RPMI8226 (cell line): ENCODE measurements at places on chromosomes 13 and 19.

- no peak for DNase-seq
These were observed 10.3 kb upstream of the GARRE1 start for GRCh38 chr19:34243876-34244578.

DNA sequence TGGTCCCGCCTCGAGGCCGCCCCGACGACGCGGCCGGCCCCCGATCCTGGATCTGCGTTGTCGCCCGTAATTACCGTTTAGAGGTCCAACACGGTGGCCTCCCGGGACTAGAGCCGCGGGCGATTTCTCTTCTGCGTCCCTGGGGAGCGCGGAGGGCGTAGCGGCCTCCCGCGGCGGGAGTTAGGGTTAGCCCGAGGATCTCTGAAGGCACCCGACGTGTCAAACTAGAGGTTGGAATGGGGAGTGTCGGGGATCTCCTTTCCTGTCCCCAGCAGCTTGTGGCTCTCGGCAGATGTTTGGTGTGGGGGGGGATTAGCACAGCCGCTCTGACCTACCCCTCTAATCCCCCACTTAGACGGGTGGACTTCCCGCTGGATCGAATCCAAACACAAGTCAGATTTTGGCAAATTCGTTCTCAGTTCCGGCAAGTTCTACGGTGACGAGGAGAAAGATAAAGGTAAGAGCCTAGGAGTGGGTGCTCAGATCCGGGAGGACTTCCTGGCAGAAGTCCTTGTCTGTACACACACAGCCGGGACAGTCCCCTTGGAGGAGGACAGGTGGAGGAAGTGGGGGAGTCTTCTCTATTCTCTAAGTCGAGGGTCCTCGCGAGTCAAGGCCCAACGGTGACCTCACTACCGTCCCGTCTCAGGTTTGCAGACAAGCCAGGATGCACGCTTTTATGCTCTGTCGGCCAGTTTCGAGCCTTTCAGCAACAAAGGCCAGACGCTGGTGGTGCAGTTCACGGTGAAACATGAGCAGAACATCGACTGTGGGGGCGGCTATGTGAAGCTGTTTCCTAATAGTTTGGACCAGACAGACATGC is 581 bp downstream of the CALR start:
- peak; percentile 65 for DNase-seq

DNA sequence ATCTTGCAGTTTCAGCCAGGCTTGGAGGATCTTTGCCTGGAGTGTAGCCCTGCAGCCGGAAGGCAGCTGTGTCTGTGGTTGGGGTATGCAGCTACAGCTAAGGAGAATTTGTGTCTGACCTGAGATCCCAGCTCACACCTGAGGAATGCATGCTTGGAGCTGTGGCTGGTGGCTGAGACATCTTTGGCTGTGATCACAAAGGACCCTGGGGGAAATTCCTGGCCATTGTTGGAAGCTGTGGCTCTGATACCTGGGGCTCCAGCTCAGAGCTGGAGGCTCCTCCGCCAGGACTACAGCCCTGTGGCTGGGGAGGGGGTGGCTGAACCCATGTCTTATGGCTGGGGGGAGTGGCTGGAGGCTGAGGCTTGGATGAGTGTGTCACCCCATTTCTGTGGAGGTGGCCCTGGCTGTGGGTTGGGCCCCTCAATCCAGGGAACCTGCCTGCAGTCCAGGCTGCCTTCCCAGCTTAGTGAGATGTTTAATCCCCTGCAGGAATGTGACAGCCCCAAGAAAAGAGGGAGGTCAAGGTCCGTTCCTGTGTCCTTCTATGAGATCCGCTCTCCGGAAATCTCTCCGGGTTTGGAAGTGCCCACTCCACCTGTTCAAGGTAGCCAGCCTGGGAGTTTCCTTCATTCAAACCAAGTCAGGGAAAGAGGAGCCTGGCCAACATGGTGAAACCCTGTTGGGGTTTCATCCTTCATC is 27.6 kb downstream of the ARHGEF18 start:
- no peak for DNase-seq

- no peak for DNase-seq
These were observed 108.6 kb downstream of the EFNB2 start for GRCh38 chr13:106426909-106427308.

DNA sequence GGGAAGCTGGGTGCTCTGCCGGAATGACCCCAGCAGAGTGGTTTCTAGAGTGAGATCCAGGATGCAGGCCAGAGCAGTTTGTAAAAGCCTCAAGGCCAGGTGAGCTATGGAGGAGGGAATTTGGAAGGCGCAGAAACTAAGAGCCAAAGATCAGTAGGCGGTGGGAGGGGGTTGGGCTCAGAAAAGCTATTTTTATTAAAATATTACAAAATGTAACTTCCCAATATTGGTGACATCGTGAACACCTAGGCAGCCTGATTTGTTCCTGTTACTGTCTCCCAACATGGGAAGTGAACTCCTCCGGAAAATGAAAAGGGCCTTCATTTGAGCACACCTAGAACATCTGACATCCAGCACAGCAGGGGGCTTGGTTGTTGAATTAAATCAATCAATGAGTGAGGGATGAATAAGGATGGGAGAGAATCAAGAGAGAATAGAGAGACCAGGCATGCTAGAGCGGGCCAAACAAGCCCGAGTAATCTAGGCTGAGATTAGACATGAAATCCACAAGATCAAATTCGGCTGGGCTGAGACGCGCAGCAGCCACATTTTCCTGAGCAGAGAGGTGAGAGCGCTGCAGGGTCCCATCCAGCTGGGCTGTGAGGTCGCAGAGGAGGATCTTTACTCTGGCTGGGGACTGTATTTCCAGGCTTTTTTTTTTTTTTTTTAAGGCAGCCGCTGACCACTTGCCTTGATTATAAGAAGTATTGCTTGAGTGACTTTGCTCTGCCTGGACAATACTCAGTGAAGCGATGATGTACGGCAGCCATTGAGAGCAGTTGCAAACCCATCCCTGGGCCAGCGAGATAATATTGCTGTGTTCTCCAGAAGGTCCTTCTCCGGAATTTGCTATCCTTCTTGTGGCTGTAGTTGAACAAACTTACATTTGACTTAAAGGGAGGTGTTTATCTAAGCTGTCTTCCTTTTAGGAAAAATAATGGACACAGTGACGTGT is 178.0 kb upstream of the KL start:
- DNase-seq = no peak

DNA sequence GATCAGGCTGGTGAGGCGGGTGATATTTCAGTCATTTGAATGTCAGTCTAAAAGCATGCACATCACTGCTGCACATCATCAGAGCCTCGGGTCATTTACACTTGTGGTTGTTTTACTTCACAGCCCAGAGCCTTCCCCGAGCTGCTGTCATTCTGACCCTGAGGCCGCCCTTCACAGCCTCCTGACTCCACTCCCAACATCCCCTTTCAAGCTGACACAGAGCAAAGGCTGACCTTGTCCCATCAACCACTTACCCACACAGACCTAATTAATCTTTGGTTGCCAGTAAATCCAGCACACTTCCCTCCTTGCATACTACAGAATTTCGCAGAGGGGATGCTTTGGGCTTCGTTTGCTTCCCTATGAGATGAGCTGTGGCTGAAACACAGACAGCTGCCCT is 528.1 kb downstream of the DIAPH3 start:
- no peak for DNase-seq

DNA sequence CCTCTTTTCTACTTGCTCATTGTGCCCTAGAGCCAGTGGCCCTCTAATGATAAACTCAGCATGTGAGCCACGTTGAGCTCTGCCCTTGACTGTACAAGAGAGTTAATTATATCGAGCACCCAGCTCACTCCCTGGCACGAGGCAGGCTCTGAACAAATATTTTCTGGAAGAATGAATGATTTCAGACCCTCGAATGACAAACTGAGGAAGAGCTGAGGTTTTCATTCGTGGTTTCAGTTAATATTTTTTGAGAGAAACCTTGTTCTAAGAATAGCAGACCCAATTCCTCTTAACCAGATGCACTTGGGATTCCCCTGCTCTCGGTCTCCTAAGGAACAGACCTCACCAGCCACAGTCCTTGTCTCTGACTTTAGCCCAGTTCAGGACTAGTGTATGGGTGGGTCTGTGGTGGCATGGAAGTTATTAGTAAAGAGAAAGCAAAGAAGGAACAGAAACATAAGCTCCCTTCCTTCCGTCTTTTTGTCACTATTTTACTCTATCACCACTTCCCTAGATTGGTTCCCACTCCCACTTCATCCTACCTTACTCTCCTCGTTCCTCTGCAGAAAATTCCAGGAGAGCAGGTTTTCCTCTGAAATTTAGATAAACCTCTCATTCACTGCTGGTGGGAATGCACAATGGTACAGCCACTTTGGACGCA is 22.1 kb upstream of the WDFY2 start:
- no peak for DNase-seq

- DNase-seq = no peak
These were observed 222.0 kb downstream of the SLITRK5 start for GRCh38 chr13:87893186-87893585.

- DNase-seq = peak; percentile 57
These were observed 826 bp upstream of the BSG start for GRCh38 chr19:571566-571974.

DNA sequence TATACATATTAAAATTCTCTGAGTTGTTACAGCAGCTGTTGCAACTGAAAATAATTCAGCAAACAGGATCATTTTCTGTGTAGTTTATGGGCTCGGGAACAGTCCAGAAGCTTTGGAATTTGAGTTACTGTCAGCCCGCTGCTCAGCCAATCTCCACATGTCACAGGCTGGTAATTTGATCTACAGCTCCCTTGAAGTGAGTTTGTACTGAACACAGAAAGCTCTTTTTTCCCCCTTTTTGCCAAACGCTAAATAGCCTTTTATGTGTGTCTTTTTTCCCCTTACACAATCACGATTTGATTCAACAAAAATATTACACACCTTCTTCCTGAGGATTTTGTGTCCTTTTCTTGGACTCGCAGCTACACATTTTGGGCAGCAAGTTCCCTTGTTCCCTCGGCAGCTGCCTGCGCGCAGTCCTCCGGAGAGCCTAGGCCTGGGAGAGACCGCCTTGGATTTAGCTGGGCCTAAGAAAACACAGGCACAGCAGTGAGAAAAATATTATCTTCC is 371.4 kb downstream of the KCNRG start:
- DNase-seq = no peak

- DNase-seq = no peak
These were observed 46.7 kb downstream of the NDFIP2 start for GRCh38 chr13:79527698-79528097.

GRCh38 chr19:34057155-34057554 is 115.1 kb upstream of the LSM14A start:
- DNase-seq = no peak

DNA sequence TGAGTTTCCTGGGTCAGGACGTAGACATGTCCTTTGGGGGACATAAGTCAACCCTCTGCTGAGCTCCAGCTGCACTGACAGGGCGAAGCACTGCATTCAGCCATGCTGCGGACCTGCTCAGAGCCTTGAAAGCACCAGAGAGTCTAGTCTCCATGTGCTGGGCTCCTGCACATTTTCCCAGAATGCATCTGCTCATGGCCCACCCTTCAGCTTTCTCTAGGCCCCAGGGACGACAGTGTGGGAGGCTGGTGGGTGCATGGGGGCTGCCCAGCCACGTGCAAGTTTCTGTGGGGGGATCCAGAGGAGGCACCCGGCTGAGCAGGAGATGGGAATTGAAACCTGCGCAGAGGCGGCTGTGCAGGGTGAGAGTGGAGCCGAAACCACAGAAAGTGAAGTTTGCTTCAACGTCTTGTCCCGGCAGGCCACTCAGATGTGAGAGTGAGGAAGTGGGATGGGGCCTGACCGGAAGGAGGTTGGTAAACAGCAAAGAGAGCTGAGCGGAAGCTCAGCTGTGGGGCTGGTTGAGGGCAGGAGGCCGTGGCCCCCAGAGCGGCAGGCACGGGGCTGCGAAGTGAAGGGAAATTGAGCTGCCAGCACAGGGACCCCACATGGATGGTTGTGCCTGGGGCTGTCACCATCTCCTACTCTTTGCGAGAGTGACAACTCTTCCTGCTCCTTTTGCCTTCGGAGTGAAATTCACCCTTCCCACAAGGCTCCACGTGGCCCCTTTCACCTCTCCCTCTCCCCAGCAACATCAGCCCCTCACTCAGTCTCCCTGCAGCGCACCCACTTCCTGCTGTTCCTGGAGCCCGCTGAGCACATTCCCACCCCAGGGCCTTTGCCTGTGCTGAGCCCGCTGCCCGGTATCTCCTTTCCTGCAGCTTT is 11.8 kb downstream of the PGLS start:
- peak; percentile 91 for DNase-seq
